ENCODE measurements at places on chromosomes 1 and 21.

- no peak for DNase-seq
Observed at GRCh38 chr1:167328306-167328815, 107.7 kb downstream of the POU2F1 start.

DNA sequence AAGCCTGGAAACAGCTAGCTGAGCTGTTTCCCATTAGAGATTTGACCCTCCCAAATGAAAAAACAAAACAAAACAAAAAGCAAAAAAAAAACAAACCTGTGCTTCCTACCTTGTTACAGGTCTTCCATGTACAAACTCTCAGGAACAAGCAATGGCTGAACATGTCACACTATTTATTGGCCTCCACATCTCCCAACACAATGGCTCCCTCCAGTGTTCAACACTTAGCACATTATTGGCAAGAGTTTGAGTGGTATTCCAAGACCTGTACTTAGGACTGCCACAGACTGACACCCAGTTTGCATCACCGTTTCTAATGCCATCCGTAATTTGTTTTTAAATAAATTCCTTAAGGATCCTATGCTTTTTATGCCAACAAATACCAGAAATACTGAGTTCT lies 195.0 kb upstream of the OLFM3 start:
- DNase-seq = no peak

DNA sequence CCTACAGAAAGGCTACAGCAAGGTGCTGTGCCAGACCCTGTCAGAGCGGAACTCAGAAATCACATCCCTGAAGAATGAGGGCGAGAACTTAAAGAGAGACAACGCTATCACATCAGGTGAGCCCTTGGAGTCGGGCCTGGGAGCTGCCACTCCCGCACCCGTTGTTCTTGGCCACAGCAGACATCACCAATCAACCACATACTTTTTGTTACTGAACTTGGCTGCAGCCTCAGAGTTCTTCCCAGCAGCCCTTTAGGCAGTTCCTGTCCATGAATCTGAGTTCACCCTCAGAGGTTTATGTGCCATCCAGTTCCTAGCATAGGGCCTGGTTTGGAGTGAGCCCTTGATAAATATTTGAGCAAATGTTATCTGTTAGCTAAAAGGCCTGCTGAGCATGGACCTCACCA lies 61.6 kb downstream of the FHAD1 start:
- no peak for DNase-seq

DNA sequence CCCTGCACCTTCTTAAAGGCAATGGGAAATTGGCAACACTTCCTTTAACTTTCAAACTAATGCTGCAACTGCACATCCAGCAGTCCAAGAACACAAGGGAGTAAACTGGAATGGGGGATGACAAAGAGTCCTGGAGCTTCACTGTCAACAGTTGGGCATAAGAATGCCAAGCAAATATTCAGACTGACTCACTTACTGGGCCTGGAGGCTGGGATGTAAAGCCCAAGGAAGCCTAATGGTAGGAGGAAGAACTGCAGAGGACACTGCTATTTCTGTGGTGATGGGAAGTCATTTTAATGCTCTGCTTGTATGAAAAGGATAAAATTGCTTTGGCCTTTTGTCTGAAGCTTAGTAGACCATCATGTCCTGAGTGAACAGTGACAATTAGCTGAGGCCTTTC lies 15.7 kb upstream of the DMRTA2 start:
- no peak for DNase-seq

GRCh38 chr1:2645776-2646175 lies 13.0 kb upstream of the MMEL1 start:
- no peak for DNase-seq

Data from stimulated activated CD4-positive, alpha-beta T cell treated with anti-CD3 and anti-CD28 coated beads, Interleukin-4, amount 100 ng/mL, for 4 hours (primary cell).